ENCODE measurements at places on chromosomes 4 and X.

DNA sequence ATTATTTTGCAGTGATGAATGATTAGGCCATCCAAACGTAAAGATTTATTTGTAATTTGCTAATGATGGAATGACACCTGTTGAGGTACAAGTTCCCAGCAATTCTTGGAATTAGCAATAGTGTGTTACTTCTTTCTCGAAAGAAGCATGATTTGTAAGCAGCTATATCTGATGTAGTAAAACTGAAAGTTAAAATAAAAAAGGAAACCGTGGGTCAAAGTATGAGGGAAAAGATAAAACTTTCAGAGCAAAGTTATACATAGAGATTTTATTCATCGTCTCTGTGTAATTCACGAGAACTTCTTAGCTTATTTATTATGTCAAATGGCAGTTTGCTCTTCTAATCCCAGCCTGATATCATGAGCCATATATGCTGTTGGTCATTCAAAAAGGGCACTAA, 59.0 kb downstream of the NFKB1 start:
- DNase-seq = no peak

DNA sequence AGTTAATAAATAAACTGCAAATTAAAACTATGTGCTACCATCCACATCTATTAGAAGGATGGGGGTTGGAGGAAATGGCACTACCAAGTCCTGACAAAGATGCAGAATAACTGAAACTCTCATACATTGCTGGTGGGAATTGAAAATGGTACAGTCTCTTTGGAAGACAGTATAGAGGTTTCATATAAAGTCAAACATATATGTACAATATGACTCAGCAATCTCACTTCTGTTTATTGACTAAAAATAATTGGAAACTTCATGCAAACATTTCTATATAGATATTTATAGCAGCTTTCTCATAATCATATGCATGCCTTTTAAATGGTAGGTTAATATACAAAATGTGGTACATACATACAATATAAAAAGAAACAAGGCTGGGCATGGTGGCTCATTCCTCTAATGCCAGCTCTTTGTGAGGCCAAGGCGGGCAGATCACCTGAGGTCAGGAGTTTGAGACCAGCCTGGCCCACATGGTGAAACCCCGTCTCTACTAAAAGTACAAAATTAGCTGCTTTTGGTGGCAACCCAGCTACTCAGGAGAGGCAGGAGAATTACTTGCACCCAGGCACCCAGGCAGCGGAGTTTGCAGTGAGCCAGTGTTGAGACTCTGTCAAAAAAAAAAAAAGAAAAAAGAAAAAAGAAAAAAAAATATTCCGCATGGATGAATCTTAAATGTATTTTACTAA, 225.0 kb upstream of the CXXC4 start:
- no peak for DNase-seq

DNA sequence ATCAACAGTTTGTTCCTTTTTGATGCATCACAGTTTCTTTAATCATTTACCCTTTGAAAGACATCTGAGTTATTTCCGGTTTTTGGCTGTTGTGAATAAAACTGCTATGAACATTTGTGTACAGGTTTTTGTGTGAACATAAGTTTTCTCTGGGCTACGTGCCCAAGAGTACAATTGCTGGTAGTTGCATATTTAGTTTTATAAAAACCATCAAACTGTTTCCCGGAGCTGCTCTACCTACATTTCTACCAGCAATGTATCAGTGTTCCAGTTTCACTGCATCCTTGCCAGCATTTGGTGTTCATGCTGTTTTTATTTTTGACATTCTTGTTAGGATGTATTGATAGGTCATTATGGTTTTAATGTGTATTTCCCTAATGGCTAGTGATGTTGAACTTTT, 17.3 kb downstream of the KDM6A start:
- DNase-seq = no peak

DNA sequence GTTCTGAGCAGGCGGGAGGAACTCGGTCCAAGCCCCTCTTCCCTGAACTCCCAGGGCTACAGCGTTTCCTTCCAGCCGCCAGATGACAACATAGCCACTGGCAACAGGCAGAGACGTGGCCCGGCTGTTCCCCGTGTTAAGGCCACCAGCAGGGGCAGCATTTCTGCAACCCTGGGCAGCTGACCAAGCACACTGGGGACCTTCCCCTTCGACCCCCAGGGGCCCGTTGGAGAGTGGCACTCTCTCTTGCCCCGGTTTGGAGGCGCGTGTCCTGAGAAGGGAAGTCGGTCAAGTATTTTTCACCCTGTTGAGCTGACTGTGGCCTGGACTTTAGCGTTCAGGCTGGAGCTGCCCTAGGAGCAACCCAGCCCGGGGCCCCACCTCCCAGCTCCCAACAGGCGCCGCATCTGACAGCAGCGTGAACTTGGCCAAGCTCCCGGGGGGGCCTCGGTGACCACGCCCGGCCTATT, 37.6 kb downstream of the ZBTB49 start:
- no peak for DNase-seq

- DNase-seq = no peak
These were observed 162.9 kb downstream of the LRBA start for GRCh38 chr4:150852216-150852615.

DNA sequence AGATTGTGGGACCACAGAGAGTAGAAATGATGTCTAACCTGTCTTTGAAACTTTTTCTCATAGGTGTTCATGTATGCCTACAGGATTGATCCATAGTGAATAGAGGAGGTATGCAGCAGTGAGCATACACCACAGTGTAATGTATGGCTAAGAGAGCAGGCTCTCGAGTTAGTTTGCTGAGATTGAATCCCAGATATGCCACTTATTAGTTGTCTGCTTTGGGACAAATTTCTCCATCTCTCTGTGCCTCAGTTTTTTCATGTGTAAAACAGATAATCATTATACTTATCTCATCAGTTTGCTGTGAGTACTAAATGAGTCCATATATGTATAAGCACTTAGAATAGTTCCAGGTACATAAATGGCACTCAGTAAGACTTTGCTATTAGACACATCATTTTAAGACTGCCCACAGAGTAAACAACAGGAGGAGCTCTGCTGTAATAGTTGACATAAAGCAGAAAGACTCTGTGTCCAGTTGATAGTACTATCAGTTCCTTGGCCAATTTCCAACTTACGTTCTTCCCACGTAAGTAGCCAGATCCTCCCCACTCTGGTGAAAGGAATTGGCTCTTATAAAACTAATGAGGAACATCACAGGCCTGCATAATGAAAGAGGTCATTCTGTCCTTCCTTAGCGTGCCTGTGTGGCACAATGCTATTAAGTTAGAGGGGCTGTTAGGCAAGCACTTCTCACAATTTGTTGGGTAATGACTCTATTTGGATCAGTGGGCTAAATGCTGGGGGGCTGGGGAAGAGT, 20.7 kb upstream of the RNF150 start:
- DNase-seq = no peak

- DNase-seq = no peak
These were observed 36.6 kb downstream of the SYTL4 start for GRCh38 chrX:100695302-100695701.

DNA sequence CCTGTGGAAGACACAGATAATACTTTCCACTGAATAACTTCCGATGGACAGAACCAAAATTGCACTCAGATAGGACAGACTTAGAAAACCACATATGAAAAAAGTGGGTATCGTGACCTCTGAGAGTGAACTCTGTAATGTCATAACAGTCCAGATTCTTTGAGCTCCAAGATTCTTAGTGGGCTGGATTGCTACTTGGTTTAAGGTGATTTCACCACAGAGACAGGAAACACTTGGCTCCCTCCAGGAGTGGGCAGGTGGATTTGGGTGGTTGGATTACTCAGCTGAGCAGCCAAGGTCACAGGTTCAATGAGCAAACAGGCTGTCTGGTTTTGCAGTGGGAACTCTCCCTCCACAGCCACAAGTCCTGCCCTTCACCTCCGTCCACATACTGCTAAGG, 126.0 kb downstream of the AFAP1 start:
- no peak for DNase-seq

DNA sequence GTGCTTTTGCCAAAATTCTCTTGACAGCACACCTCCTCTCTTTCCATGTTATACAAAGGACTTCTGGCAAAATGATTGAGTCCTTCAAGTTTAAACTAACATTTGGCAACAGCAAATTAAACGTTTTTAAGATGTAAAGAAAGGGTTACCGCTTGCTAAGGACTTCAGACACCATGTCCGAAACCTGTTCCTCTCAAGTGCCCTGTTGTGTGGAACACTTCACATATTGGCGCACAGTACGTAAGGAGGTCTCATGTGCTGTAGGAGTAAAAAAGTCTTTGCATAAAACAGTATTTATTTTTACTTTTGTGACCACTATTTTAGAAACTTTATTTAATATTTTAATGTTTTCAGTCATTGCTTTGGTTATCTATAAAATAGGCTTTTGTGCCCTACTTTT, 33.7 kb upstream of the HPRT1 start:
- DNase-seq = no peak

DNA sequence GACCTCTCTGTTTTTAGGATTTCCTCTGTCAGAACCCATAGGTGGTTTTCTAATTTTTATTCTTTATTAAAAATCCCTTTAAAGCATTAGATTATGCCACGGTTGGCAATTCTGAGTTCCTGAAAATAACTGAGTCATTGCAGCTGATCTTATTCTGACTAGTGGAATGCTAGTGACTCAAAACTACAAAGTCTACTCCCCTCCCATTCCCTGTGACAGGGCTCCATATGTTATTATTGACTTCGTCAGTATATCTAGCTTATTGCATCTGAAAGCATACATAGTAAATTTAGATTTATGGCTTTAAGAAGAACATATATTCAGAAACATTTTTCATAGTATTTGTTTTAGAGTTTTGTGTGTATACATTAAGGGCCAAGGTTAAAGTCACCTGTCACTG, 38.5 kb downstream of the HERC3 start:
- no peak for DNase-seq

GRCh38 chrX:151929126-151929525, 16.4 kb downstream of the MAGEA4 start:
- DNase-seq = no peak

DNA sequence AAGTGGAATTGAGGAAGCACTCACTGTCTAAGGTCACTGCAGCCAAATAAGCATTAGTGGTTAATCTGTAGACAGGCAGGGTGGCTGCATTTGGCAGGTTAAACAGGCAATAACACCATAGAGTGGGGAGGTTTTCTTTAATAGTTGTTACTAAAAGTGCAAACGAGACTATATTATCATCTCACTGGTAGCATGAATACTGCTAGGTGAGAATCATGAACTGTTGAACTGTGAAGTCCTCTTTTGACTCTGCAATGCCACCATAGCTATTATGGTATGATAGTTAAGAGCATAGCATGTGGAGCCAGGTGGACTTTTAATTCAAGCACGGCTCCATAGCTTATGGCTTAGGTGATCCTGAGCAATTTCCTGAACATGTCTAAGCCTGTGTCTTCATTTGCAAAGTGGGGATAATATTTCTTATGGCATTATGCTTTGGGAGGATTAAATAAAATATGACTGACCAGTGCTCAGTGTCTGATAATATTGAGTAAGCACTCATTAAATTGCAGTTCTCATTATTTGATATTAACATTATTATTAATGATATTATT, 235.6 kb upstream of the HHIP start:
- DNase-seq = no peak

GRCh38 chrX:112053169-112053568, 29.4 kb downstream of the TRPC5 start:
- DNase-seq = no peak

- no peak for DNase-seq
These were observed 3.6 kb downstream of the TBCK start for GRCh38 chr4:106312377-106312776.

DNA sequence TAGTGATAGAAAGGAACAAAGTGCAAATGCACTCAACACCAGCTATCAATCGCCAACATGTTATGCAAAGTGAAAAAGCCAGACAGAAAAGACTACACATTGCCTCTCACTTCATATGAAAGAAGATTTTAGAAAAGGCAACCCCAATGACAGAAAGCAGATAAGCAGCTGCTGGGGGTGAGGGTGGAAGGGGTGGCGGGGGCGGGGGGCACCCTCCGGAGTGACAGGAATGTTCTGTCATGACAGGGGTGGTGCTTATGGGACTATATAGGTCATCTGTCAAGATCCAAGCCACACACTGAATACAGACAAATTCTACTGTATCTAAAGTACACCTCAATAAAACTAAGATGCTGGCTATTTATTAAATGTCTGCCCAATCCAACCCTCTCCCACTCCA, 10.7 kb downstream of the WDR1 start:
- no peak for DNase-seq

- no peak for DNase-seq
These were observed 158.2 kb downstream of the DEFB131A start for GRCh38 chr4:9602389-9602914.

DNA sequence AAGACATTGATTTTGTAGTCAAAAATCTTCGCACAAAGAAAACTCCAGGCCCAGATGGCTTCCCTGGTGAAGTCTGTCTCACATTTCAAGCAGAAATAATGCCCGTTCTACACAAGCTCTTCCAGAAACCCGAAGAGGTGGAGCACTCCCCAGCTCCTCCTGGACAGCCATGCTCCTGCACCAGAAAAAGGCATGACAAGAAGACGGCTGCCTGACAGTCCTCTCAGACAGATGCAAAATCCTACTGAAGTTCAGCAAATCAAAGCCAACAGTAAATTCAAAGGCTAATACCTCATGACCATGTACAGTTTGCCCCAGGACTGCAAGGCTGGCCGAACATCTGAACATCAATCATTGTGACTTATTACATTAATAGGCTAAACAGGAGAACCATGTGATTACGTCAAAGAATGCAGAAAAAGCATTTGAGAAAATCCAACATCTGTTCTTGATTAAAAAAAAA, 30.8 kb upstream of the MXD4 start:
- no peak for DNase-seq

- no peak for DNase-seq
These were observed 420.3 kb downstream of the FAT4 start for GRCh38 chr4:125735102-125735501.

DNA sequence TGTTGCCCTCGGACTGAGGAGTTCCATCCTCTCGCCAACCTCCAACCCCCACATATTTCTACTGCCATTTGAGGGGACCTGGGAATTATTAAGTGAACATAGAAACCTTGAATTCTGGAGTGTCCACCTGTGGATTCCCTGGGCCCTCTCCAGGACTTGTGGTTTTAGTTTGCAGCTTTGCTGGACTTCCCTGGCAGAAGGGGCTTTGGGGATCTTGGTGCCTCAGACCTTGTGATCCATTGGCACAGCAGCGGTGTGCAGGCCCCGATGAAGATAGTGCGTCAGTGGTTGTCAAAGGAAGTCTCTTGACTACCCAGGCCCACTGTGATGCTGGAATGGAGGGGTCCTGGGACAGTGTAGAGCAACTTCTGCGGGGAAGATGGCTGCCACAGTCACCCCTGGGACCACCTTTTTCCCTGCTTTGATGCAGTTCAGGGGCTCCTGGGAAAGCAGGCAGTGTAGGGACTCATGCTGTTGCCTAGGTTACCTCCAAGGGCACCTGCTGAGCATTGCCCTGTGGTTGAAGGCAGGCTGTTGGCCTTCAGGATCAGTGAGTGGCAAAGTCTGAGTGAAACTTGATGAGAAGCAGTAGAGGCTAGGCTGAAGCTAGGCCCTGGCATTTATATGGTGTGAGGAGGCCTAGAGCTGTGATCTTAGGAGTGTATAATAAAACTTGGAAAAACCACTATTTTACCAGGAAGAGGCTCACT, 2.2 kb downstream of the SLC16A2 start:
- no peak for DNase-seq

GRCh38 chrX:38061335-38061734, 55.0 kb downstream of the SYTL5 start:
- DNase-seq = no peak
